Motor neuron (in vitro differentiated cells): ENCODE measurements at places on chromosomes 16 and 17.
A peak's percentile ranks its signal among the peaks of the same experiment; 100 is the strongest.

GRCh38 chr17:77942112-77942988 is 16.2 kb upstream of the TNRC6C start:
- peak; percentile 74 for ATAC-seq

- ATAC-seq: no peak
These were observed 13.9 kb downstream of the PER1 start for GRCh38 chr17:8138374-8138671.

GRCh38 chr16:84740596-84741116 is 40.9 kb downstream of the USP10 start:
- ATAC-seq: no peak

- ATAC-seq: no peak
These were observed 9.1 kb downstream of the FHOD1 start for GRCh38 chr16:67238278-67238575.

- no peak for ATAC-seq
These were observed 49.4 kb upstream of the GSG1L start for GRCh38 chr16:28112908-28113307.

DNA sequence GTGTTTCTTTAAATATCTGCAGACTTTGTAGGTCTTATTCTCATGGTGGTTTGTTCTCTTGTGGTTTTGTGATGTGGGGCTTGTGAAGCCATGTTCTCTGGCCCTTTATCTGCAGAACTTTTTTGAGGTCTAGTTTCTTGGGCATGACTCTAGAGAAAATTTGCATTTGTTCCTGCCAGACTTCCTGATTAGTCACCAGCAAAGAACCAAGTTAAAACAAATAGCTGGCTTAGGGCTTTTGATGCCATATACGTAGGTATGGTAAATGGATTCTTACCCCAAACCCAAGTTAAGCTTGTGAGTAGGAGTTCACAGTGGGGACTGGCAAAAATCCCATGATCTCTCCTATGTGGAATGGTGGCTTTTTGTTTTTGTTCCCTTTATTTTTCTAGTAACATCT is 68.7 kb upstream of the IRX3 start:
- ATAC-seq: no peak

DNA sequence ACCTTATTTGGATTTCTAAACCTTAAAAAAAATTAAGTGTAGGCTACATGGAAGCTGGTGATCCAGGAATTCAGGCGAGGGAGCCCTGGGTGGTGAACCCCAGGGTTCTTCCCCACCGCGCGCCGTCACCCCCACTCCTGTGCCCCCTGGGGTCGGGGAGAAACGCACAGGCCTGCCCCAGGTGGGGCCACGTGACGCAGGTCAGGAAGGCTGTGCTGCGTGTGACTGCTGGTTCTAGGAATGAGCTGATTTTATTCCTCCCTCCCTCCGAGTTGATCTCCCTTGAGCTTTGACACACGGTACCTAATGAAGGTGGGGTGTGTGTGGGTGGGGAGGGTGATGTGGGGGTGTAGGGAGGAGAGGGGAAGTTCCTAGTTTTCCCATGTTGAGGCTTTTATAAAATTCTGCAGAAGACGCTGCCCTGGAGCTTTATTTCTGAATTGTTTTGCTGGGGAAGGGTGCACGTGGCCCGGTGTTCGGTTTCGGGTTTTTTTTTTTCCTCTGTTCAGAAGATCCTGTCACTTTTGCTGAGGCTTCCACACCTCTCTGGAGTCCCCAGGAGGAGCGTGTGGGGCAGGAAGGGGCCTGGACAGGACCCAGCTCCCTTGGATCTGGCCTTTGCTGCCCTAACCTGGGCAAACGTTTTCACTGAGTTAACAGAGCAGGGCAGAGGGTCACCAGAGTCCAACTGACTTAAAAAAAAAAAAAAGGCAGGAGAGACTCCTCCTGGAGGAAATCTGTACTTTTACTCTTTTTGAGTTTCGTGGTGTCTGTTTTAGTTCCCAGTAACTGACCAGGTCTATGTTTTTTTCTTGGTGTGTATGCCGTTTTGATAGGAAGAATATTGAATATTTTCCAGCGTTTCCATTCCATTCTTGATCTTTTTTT is 55.8 kb upstream of the GSE1 start:
- peak; percentile 4 for ATAC-seq
